Activated naive CD4-positive, alpha-beta T cell (primary cell): ENCODE measurements at places on chromosomes 1 and 21.

- no peak for DNase-seq
Measured at GRCh38 chr1:235567812-235568503, 63.7 kb upstream of the B3GALNT2 start.

DNA sequence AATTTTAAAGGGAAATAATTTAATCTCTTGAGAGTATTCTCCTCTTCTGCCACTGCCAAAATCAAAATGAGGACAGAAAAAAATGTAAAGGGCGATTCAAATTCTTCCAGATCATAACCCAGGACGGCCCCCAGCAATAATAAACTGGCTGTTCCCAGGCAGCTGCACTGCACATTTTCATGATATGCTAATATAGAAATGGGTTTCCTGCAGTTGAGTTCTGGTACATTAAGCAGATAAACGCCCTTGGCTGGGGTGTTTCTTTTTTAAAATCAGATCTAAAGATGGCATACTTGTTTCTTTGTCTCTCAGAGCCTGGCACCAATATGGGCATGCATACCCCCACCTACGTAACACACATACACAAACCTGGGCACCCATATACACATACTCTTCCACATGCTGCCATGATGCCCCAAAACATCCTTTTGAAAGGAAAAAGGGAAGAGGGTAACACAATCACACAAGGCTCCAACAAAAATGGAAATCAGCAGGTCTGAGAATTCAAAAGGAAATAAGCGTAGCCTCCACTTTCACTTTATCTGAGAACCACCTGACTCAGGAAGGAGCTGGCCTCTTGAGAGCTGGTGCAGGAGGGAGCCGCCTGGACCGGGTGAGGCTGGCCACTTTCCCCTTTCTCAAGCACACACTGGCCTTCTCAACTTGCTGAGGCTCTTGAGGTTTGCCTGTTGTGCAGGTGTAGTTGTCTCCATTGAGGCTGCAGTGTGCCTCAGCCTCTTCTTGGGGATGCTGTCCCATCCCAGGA lies 653.4 kb downstream of the KIF26B start:
- DNase-seq, result no peak

DNA sequence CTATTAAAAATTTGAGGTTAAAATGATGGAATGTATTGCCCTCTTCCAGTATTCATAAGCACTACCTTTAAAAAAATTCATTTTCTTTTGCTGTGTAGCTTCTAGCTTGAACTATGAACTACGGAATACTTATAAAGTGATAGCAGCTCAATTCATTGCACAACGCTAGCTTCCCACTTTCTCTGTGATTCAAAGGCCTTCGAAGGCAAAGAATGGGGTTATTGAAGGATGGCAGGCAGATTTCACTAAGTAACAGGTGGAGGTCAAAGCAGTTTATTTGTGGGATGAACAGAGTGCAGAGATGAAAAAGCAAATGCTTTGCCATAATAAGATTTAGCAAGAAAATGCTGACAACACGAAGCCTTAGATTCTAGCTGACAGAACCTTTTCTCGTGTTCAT lies 290.6 kb downstream of the NFIA start:
- no peak for DNase-seq

GRCh38 chr1:76585980-76586674 lies 281.2 kb upstream of the ST6GALNAC5 start:
- no peak for DNase-seq

- no peak for DNase-seq
Measured at GRCh38 chr21:43191521-43191920, 22.7 kb downstream of the CRYAA start.

DNA sequence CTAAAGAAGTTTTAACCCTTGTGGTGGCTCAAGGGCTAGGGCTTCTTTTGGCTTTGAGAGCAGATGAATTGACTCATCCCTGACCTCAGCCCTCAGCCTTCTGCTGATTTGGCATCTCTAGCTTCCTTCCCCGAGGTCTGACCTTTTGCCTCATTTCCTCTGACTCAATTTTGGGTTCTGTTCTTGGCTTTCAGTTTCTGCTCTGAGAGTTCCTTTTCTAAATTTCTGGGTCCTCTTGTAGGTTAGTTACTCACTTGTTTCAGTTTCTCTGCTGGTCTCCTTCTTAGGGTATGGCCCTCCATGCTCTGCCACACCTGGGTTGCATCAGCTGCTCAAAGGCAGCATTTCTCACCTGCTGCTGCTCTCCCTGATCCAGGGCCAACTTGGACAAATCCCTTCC lies 19.4 kb downstream of the PDE4B start:
- DNase-seq, result no peak

DNA sequence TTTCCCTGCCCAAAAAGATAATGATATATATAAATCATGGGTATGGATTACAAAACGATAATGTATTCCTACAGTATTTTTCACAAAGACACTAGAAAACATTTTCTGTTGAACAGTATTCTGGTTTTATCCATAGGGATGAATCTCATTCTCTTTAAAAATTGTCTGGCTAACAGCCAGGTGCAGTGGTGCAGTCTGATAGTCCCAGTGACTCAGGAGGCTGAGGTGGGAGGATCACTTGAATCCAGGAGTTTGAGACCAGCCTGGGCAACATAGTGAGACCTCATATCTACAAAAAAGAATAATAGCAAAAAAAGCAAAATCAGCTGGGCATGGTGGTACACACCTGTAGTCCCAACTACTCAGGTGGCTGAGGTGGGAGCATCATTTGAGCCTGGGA lies 23.3 kb downstream of the PIP5K1A start:
- DNase-seq, result no peak

- DNase-seq, result no peak
Measured at GRCh38 chr1:202619505-202619904, 90.7 kb downstream of the SYT2 start.
